Adrenal gland (tissue), 19 donors: ENCODE measurements at places on chromosomes 4 and X. TPM values are rescaled to one million over a fixed set of nuclear protein-coding genes. Genes with fewer than 3 reads are reported as not detected.

Gene EPGN
- total RNA-seq = not detected

DNA sequence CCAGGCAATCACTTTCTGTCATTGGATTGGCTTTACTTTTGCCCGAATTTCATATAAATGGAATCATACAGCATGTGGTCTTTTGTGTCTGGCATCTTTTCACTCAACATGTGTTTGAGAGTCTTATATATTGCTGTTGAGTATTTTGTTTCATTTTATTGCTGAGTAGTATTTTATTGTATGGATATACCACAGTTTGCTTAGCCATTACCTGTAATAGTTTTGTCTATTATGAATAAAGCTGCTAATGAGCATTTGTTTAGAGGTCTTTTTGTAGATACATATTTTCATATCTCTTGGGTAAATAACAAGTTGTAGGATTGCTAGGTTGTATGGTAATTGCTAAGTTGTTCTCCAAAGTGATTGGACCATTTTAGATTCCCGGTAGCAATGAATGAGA, 105.7 kb downstream of the WWC2 start:
- H3K27ac ChIP-seq = no peak overlapping the region
- no peaks in the 10 kb centered on the region for H3K27me3 ChIP-seq
- no peak for DNase-seq
- H3K36me3 ChIP-seq = no peaks in the 10 kb centered on the region
- H3K4me1 ChIP-seq = no peaks in the 10 kb centered on the region
- no peak overlapping the region for H3K4me3 ChIP-seq

DNA sequence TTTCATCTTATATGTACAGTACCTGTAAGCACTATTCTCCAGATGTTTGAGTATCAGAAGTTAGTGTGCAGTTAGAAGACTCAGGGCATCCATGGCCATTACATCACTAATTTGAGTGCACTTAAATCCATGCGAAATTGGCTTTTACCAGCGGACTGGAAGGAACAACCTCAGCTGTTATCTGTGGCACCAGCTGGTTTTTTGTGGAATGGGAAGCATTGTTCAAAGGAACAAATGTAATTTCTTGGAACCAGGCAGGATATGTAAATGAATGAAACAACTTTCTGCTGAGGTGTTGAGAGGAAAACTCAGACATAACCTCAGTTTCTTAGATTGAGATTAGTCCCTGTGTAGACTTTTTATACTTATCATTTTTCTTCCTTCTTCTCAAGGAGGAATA, 60.2 kb downstream of the PDGFRA start:
- H3K27me3 ChIP-seq = no peaks in the 10 kb centered on the region
- no peaks in the 10 kb centered on the region for H3K36me3 ChIP-seq
- DNase-seq = no peak
- no peaks in the 10 kb centered on the region for H3K4me1 ChIP-seq

Gene HAND2
- total RNA-seq = 0.43 TPM

GRCh38 chr4:145820407-145820806, 118.2 kb downstream of the ZNF827 start:
- H3K27ac ChIP-seq = no peak overlapping the region
- no peak overlapping the region for H3K4me3 ChIP-seq
- H3K27me3 ChIP-seq = no peaks in the 10 kb centered on the region
- DNase-seq = no peak
- no peaks in the 10 kb centered on the region for H3K4me1 ChIP-seq
- H3K36me3 ChIP-seq = no peaks in the 10 kb centered on the region

Gene BTC
- total RNA-seq = 1.0 TPM

DNA sequence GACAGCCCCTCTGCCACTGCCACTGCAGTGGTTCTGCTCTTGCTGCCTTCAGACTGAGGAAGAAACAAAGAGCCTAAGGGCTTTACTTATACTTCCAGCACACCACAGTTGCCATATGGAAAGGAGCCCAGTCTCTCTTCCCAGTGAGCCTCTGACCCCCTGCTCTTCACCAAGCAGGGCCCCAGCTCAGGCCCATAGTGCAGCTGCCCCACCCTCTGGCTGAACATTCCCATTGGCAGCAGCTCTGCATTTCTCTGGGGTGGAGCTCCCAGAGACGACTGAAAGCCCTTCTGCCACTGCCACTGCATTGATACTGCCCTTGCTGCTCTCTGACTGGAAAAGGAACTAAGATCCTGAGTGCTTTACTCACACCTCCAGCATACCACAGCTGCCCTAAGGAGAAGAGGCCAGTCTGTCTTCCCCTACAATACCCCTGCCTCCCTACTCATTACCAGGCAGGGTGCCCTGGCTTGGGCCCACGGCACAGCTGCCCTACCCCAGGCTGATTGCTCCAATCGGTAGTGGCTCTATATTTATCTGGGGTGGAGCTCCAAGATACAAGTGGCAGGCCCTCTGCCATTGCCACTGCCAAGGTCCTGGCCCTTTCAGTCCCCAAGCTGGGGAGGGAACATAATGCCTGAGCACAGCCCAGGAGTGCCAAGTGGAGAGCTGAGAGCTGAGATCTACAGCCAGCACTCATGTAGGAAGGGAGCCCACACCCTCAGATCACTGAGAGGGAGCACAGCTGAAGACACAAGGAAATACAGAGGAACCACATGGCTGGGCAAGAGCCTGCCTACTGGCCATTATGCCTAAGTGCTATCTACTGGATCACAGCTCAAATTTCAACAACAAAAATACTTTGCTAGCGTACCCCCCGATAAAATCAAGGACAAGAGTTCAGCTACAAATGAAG, 36.0 kb downstream of the AWAT2 start:
- H3K36me3 ChIP-seq = no peaks in the 10 kb centered on the region
- no peaks in the 10 kb centered on the region for H3K4me1 ChIP-seq
- DNase-seq = no peak
- peaks cover 13% of the 10 kb centered on the region for H3K27me3 ChIP-seq
- H3K27ac ChIP-seq = no peak overlapping the region

GRCh38 chr4:83179205-83179604, 64.7 kb upstream of the PLAC8 start:
- no peak for DNase-seq
- H3K4me3 ChIP-seq = no peak overlapping the region
- no peak overlapping the region for H3K27ac ChIP-seq
- no peaks in the 10 kb centered on the region for H3K4me1 ChIP-seq
- H3K36me3 ChIP-seq = no peaks in the 10 kb centered on the region

DNA sequence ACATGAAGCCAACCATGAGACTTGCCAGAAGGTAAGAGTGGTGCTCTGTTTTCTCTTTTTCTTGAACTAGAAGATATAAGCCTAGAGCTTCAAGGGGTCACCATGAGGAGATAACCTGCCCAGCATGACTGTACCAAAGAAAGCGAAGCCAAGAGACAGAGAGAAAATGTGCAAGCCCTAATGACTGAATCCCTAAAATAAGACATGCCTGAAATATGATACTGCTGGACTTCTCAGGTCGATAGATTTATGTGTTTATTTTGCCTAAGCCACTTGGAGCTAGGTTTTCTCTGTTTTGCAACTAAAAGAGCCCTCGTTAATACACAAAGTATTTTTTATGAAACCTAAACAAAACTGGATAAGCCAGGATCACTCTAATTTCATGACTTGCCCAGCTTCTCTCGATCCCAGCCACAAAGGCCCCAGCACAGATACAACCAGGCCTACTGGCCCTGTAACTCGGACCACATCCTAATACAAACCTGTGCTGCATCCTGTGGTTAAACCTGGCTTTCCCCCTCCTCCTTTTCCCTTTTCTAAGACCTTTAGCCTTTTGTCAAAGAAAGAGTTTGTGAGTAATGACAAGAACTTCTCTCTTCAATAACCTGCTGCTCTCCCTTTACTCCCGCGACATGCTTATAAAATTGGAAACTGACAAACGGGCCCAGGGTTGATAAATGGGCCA, 185.8 kb downstream of the APBB2 start:
- H3K36me3 ChIP-seq = no peaks in the 10 kb centered on the region
- peaks cover 7% of the 10 kb centered on the region for H3K4me1 ChIP-seq
- no peak for DNase-seq
- peak overlapping the region; percentile 42 for H3K27ac ChIP-seq

Gene KLHL4
- total RNA-seq = 71.7 TPM

DNA sequence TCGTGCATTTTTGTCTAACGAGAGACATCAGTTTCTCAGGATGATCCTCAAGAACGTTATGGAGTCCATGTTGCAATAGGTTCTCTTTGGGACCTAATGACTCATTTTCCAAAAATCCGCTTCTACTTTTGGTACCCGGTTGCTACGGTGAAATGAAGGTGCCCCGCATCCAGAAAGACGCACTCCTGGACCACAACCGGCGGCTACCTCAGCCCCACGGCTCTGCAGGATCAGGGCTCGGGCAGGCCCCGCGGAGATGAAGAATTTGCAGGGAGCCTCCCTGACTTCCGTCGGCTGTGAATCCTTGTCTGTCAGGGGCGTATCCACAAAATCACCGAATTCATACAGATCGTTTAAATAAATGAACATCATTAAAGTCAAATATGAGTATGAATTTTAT, 15.6 kb downstream of the GTPBP6 start:
- no peak overlapping the region for H3K4me3 ChIP-seq
- H3K27ac ChIP-seq = no peak overlapping the region
- no peaks in the 10 kb centered on the region for H3K4me1 ChIP-seq
- H3K36me3 ChIP-seq = peaks cover 22% of the 10 kb centered on the region

Gene C4orf17
- not detected for total RNA-seq

Gene RHOXF2B
- not detected for total RNA-seq

Gene DDX60
- total RNA-seq = 21.4 TPM

DNA sequence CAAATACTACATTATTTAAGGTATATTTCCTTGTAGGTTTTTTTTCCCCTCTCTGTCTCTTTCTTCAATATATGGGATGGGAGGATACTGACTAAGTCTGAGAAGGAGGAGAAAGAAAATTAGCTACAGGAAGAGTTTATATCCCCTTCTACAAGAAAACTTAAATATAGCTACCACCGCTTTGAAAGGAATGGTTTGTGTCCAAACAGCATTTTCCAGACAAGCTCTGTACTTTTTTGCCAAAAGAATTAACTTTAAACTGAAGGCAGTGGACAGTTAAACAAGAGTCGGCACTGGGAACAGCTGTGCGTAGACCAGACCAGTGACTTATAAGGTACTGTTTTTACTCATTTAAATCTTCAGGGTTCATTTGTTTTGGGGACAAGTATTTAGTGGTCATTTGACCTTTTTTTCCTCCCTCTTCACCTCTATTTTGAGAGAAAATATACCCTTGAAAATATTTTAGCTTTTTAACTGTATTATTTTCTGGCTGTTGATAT, 303.7 kb downstream of the ARHGAP24 start:
- no peaks in the 10 kb centered on the region for H3K27me3 ChIP-seq
- H3K36me3 ChIP-seq = no peaks in the 10 kb centered on the region
- H3K4me1 ChIP-seq = no peaks in the 10 kb centered on the region
- DNase-seq = no peak
- H3K27ac ChIP-seq = no peak overlapping the region

GRCh38 chr4:21380861-21381260, 567.7 kb downstream of the KCNIP4 start:
- H3K27ac ChIP-seq = no peak overlapping the region
- no peaks in the 10 kb centered on the region for H3K36me3 ChIP-seq
- no peaks in the 10 kb centered on the region for H3K27me3 ChIP-seq
- H3K4me1 ChIP-seq = no peaks in the 10 kb centered on the region
- H3K4me3 ChIP-seq = no peak overlapping the region

DNA sequence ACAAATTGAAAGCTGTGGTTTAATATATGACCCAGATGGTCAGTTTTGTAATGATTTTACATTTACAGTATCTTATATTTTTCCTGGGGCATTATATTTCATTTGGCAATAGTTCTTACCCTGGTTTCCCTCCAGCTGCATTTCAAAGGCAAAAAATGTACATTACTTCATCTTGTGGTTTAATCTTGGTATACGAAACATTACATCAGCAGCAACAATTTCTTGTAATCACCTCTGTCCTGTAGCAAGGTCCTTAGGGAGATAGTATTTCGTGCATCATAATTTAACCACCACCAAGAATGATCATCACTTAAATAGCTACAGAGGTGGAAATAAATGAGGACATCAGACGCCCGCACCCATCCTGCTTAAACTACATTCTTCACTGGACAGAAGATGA, 48.8 kb downstream of the HS6ST2 start:
- H3K4me1 ChIP-seq = no peaks in the 10 kb centered on the region
- H3K27ac ChIP-seq = no peak overlapping the region

- H3K36me3 ChIP-seq = no peaks in the 10 kb centered on the region
- no peak overlapping the region for H3K27ac ChIP-seq
- no peak for DNase-seq
- no peak overlapping the region for H3K4me3 ChIP-seq
Measured at GRCh38 chrX:25020905-25021449, 5.2 kb upstream of the ARX start.

Gene MAGEA8
- total RNA-seq = not detected

DNA sequence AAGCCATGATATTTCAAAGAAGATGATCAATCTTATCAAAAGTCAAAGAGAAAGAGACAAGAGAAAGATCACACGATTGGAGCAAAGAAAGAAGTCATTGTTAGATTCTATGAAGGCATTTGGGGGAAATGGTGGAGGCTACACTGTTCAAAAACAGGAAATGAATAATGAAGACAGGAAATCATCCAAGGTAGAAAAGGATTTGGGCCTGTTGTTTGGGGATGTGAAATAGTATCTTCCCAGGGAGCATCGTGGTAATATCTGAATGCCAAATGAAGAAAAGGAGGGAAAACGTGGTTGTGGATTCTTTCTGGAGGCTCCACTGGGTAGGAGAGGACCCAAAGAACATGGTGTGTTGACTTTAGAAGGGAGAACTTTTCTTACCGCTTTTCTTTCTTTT, 482.4 kb downstream of the NLGN4X start:
- no peak overlapping the region for H3K4me3 ChIP-seq
- H3K27ac ChIP-seq = no peak overlapping the region

GRCh38 chr4:53228036-53228435, 137.8 kb downstream of the SCFD2 start:
- no peaks in the 10 kb centered on the region for H3K36me3 ChIP-seq
- no peak for DNase-seq
- H3K27me3 ChIP-seq = no peaks in the 10 kb centered on the region
- H3K27ac ChIP-seq = no peak overlapping the region
- H3K4me3 ChIP-seq = no peak overlapping the region

Gene SLITRK2
- 0.06 TPM for total RNA-seq

DNA sequence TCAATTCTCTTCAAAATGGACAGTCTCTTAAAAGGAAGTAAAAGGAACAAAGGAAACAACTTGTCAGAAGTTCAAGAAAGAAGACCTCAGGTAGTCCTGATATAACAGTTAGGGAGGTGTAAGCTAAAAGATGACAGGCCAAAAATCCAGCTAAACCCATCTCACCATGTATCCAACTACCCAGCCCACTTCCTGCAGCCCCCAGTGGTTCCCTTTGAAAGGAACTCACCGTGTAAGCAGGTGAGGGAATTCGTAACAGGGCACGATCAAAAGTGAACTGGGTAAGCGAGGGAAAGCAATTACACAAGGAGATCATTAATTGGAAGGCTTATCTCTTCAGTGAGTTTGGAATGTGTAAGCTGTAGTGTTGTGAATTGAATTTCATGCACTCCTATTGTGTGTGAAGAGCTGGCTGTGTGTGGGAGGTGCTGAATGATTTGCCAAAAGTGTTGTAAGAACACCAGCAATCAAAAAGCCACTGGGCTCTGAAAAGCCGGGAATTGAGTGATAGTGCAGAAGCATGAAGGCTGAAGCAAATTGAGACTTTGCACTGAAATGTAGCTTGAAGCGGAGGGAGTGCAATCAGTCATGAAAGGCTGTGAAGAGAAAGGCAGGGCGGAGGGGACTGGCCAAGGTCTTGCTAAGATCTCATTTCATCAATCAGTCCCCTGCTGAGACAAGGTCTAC, 914.2 kb upstream of the LCORL start:
- no peak for DNase-seq
- H3K36me3 ChIP-seq = no peaks in the 10 kb centered on the region
- H3K4me1 ChIP-seq = no peaks in the 10 kb centered on the region
- H3K4me3 ChIP-seq = no peak overlapping the region
- H3K27ac ChIP-seq = no peak overlapping the region
